ENCODE measurements at places on chromosomes 7 and 10.

DNA sequence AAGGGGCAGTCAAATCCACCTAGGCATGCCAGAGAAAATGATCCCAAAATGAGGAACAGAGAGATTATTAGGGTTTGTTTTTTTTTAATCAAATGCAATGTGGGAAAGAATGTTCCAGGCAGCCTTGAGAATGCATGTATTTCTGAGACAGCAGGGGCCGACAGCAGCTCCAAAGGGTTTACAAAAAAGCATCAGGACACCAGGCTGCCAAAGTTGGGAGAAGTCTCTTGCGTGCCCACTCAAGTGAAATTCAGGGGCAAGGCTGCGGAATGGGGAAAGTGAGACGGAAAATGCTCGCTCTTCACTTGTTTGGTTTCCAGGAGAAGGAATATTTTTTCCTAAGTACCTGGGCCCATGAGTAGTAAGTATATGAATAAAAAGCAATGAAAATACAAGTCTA is 101.2 kb downstream of the USP6NL start:
- DNase-seq: no peak

- peak; percentile 79 for DNase-seq
These were observed 285.6 kb downstream of the HGF start for GRCh38 chr7:81484261-81484660.

- no peak for DNase-seq
These were observed 499.1 kb downstream of the KCNMA1 start for GRCh38 chr10:77138541-77138940.

DNA sequence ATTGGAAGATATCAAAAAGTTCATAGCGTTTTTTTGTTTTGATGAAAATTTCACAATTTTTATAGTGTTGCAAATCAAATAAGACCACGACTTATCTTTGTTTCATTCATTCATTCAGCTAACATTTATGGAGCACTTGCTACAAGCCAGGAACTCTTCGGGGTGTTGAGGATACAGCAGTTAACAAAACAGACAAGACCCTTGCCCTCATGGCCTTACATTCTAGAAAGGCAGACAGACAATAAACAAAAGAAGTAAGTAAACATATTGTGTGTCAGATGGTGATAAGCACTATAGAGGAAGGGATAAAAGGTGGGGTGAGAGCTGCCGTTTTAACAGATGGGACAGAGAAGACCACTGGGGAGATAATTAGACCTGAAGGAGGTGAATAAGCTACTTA is 41.6 kb upstream of the GSAP start:
- no peak for DNase-seq

- peak; percentile 52 for DNase-seq
These were observed 10.6 kb upstream of the LAMTOR4 start for GRCh38 chr7:100137851-100138760.

- peak; percentile 87 for DNase-seq
These were observed 136.5 kb upstream of the NAMPT start for GRCh38 chr7:106421181-106421762.
